ENCODE measurements at places on chromosomes 5 and 9.

GRCh38 chr9:73080110-73080694 lies 71.5 kb upstream of the ANXA1 start:
- no peak for DNase-seq

- DNase-seq, result no peak
Observed at GRCh38 chr9:135568026-135568425, 6.5 kb downstream of the PAEP start.

GRCh38 chr5:54823006-54823405 lies 162.4 kb downstream of the ESM1 start:
- DNase-seq, result no peak

GRCh38 chr5:95668216-95668615 lies 14.6 kb downstream of the SPATA9 start:
- DNase-seq, result no peak

- DNase-seq, result no peak
Observed at GRCh38 chr9:121725008-121725775, 73.8 kb downstream of the DAB2IP start.

- no peak for DNase-seq
Observed at GRCh38 chr5:148913985-148914431, 87.6 kb downstream of the ADRB2 start.

DNA sequence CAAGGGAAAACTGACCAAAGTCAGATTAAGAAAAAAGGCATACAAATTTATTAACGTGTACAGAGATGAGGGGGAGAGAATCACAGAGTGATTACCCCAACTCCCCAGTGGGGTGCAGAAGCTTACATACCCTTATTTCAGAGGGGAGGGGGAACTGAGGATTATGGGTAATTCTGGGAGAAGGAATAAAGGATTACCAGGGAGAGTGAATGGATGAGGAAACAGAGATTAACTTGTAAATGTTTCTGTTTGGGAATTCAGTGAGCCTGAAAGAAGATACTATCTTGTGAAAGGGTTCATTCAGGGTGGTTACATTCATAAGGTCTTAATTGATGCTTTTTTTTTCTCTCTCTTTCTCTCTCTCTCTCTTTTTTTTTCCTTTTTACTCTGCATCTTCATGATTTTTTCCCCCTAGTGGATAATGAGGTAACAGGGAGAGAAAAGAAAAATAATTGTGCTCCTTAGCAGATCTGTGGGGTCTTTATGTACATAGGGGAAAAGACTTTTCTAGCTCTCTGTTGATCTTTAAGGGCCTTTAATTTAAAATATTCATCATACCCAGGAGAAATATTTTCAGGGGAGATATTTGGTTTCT lies 49.4 kb downstream of the TARS1 start:
- DNase-seq, result no peak

DNA sequence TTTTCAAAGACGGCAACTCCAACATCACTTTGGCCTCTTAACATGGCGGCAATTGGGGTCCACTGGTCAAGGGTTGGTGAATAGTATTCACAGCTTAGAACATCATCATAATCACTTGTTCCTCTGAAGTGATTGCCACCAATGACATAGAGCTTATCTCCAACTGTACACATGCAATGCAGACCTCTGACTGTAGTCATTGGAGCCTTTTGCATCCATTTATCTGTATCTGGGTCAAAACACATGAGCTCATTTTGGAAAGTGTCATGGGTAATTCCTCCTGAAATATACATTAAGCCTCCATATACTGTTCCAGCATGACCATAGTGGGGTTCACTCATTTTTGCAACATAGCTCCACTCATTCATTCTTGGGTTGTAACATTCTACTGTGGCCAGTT lies 2.0 kb downstream of the KLHL9 start:
- no peak for DNase-seq

- DNase-seq, result no peak
Observed at GRCh38 chr5:24646915-24647314, 2.1 kb upstream of the CDH10 start.

GRCh38 chr5:9209846-9210492 lies 335.9 kb downstream of the SEMA5A start:
- no peak for DNase-seq

DNA sequence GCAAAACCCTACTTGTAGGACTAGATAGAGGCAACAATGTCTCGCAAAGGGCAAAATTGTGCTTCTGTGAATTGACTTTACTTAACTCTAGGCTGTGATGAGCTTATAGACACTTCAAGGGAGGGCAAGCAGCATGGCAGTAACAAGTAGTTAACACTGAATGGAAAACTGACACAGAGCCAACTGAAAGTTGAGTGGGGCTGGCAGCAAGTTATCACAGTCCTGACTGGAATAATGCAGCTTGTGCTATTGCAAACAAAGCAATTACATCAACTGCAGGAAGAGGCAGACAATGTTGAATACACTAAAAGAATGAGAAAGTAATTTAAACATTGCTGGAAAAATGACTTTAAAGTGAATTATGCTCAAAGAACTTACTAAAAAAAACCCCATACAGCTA lies 62.2 kb downstream of the RNF38 start:
- no peak for DNase-seq

- DNase-seq, result no peak
Observed at GRCh38 chr5:146848133-146848532, 30.4 kb downstream of the PPP2R2B start.

DNA sequence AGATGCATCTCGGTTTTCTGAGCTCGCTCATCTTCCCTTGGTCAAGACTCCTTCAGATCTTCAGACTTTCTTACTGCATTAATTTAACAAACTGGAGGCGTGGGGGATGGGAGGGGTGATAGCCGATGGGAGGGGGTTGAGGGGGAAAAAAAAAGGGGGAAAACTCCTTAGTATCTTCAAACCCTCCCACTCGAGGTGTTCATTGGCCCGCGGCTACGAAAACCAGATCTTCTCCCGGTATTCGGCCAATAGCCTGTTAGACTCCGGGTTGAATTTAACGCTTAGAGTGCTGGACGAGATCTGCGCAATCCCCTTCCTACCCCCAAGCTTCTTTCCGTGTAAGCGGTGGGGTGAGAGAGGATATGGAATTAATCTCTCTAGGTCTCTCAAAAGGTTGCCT lies 689 bp upstream of the GLRA1 start:
- DNase-seq, result no peak

DNA sequence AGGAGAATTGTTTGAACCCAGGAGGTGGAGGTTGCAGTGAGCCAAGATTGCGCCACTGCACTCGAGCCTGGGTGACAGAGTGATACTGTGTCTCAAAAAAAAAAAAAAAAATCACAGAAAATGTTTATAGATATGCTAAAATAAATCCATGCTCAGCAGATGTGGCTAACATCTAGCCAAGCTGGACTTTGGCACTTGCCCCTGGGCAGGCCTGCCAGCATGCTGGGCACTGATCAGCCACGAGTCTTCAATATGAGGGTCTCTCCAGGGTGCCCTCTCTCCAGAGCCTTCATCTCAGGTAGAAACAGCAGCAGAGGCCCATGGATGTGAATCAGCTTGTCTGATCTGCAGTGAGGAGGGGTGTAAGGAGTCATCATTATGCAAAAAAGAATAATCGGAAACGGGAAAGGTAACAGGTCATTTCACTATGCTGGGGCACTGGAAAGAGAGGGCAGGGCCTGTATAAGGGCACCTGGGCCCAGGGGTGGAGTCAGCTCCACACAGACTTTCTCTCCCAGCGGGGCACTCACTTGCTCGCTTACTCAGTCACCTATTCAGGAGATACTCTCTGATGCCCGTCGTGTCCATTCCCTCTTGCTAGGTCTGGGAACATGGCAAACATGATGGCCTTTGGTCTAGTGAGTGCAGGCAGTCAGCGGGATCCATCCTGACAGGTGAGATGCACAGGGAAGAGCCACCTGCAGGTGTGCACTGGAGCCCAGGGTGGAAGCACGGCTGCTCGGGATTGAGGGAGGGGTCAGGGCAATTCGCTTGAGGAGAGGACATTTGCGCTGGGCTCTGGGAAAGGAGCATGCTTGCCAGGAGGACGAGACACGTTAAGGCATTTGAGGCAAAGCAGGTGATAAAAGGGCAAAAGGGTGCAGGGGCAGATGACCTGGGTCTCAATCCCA lies 17.1 kb downstream of the RNF44 start:
- DNase-seq, result no peak

DNA sequence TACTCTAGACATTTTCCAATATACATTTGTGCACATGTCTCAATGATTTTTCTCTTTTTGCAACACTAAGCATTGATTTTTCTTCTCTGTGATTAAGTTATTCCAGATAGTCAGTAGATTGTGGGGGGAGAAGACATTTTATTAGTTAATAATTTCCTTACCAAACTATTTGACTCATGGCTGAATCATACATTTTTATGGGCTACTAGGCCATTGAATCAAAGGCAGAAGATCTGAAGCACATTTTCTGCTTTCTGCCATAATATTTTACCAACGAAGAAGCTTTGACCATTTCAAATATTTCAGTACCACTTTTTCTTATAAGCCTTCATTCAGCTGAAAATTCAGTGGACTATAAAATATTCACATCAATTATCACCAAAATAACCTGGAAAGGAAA lies 175.6 kb downstream of the IRX2 start:
- DNase-seq, result no peak

DNA sequence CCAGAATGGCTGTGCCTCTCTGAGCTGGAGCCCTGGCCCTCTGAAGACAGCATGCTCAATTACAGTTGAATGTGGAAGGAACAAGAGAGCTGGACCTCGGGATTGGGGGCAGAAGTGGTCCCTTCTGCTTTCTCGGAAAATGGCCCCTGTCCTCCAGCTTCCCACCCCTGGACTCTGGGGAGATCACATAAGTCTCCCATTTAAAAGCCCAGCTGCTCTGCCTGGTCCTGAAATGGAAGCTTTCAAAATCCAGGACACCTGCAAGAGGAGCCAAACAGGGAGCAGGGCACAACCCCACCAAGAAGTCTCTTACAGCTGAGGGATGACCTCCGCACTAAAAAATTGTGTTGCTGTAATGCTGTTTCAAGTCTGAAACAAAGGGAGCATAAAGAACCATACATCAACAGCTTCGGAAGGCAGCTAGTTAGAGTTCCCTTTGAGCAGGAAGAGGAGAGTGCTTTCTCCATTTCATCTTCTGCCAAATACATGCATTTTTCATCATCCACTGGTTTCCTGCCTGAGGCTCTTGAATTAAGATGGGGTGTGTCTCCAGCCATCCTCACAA lies 48.2 kb downstream of the TGFBI start:
- DNase-seq, result no peak

DNA sequence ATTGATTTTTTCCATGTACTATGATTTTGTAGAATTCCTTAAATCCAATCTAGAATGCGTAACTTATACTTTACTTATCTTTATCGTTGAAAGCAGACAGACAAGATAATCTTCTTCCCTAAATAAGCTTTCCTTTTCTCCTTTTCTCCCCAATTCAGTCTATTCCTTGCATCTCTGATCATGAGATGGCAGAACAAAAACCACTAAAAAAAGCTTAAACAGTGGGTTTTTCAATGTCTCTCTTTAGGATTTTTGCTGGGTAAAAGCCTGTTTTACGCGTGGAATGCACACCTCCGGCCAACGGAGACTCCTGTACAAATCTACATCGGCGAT lies 755 bp downstream of the CDKN2B start:
- DNase-seq, result no peak

GRCh38 chr9:33992632-33993031 lies 56.1 kb downstream of the UBAP2 start:
- no peak for DNase-seq

GRCh38 chr9:121885345-121885901 lies 207.7 kb downstream of the TTLL11 start:
- DNase-seq, result no peak

- no peak for DNase-seq
Observed at GRCh38 chr9:36503172-36504088, 69.3 kb upstream of the MELK start.

- no peak for DNase-seq
Observed at GRCh38 chr5:25150819-25151218, 506.0 kb upstream of the CDH10 start.

GRCh38 chr9:116355153-116355921 lies 201.7 kb downstream of the PAPPA start:
- DNase-seq, result no peak

GRCh38 chr5:29649321-29649720 lies 1544.2 kb upstream of the CDH6 start:
- no peak for DNase-seq

- no peak for DNase-seq
Observed at GRCh38 chr5:72955143-72955767, 586 bp upstream of the FCHO2 start.

DNA sequence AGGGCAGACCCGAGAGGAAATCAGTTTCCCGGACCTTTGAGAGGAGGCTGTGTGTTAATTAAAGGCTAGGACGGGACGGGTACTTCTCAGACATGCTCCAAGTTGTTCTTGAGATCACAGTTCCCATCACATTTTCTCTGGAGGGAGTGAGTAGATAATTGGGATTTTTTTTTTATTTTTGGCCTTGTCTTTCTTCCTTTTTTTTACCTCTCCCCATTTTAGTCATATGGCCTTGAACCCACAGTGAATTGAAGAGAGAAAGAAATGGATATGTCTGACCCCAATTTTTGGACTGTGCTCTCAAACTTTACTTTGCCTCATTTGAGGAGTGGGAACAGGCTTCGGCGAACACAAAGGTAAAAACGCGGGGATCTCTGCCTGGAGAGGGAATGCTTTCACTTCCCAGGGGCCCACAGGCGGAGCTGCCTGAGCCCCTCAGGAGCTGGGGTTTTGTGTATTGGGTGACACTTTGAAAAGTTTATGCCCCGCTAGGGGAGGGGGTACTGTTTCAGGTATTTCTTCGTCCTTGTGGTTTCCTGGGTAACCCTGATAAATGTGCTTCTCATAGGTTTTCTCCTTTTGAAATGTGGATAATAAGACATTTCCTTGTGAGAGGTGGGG lies 191.8 kb downstream of the CD180 start:
- no peak for DNase-seq

DNA sequence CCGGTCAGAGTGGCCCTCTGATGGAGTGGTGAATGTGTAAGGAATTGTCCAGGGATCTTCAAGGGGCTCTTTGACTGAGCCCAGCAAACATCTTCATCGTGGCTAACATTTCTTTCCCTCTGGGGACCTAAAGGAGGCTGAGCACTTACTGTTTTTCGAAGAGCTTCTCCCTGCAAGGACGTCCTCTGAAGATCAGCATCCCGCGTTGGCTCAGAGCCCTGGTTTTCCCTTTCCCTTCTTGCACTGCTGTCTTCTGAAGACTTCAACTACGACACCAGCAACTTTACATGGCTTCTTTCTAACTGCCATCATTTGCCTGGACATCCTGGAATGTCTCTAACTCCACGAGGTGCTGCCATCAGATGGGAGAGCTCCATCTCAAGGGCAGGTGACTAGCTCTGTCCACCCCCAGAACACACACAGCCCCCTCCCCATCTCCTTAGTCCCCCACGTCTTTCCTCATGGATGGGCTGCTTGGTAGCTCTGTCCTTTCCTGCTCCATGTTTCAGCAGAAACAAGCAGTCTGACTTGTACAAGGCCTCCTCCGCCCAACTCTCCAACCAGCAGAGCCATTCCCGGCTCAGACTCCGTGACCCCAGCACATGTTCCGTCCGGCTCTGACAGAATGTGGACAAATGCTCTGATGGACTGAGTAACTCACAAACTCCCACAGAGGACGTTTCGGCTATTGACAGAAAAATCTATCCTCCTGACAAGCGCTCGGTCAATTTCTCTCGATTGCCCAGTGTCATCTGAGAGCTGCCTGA lies 17.1 kb downstream of the SHB start:
- no peak for DNase-seq

GRCh38 chr5:180604271-180604670 lies 13.0 kb upstream of the SCGB3A1 start:
- DNase-seq, result no peak

- DNase-seq, result no peak
Observed at GRCh38 chr5:8720506-8720905, 825.4 kb downstream of the SEMA5A start.

- DNase-seq, result no peak
Observed at GRCh38 chr9:75979362-75979761, 88.9 kb downstream of the PCSK5 start.

- DNase-seq, result no peak
Observed at GRCh38 chr9:10785255-10785654, 172.5 kb upstream of the PTPRD start.
